ENCODE measurements at places on chromosomes 11 and 22.

- H3K4me3 ChIP-seq: no peak overlapping the region
- no peaks in the 10 kb centered on the region for H3K27me3 ChIP-seq
- H3K4me1 ChIP-seq: peaks cover 10% of the 10 kb centered on the region
Observed at GRCh38 chr22:31179345-31179744, 19.4 kb downstream of the RNF185 start.

DNA sequence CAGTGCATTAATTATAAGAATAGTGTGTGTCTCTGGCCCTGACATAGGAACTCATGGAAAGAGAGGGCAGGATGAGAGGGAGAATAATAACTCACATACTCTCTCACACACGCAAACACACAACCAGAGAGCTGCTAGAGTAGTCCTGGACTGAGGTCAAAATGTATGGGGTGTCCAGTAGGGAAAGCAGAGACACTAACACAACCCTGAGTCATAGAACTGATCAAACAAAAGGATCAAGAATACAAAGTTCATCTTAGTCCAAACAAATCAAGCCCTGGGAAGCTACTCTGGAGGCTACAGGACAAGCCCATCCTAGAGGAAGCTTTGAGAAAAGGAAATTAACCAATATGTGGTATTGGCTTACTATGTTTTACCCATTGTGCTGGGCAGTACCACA, 178.5 kb upstream of the GUCY1A2 start:
- no peak for ATAC-seq
- H3K27me3 ChIP-seq: no peaks in the 10 kb centered on the region
- H3K27ac ChIP-seq: no peak overlapping the region
- no peaks in the 10 kb centered on the region for H3K4me1 ChIP-seq
- no peak overlapping the region for H3K4me3 ChIP-seq
- no peaks in the 10 kb centered on the region for H3K36me3 ChIP-seq

DNA sequence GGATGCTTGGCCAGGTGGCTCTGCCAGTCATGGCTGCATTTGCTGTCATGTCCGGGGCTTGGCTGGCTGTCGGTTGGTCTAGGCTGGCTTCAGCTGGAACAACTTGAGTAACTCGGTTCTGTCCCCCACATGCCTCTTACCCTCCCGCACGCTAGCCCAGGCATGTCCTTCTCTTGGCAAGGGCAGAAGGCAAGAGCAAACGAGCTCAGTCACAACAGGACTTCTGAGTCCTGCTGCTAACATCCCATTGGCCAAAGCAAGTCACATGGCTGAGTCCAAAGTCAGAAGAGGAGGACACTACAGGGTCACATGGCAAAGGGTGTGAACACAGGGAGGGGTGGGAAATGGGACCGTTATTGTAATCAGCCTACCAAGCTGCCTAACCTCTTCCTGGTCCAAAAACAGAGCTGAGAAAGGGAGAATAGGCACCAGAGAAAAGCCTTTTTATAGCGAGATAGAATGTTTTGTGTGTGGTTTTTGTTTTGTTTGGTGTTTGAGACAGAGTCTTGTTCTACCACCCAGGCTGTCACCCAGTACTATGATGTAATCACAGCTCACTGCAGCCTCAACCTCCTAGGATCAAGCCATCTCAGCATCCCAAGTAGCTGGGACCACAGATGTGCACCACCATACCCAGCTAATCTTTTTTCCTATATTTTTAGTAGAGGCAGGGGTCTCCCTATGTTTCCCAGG, 81.9 kb downstream of the MN1 start:
- ATAC-seq: no peak
- no peaks in the 10 kb centered on the region for H3K4me1 ChIP-seq
- no peaks in the 10 kb centered on the region for H3K36me3 ChIP-seq
- no peak overlapping the region for H3K4me3 ChIP-seq

GRCh38 chr22:40021401-40022000, 26.7 kb downstream of the FAM83F start:
- no peaks in the 10 kb centered on the region for H3K36me3 ChIP-seq
- no peak overlapping the region for H3K4me3 ChIP-seq
- peaks cover 70% of the 10 kb centered on the region for H3K27me3 ChIP-seq
- no peak overlapping the region for H3K27ac ChIP-seq
- ATAC-seq: no peak
- H3K4me1 ChIP-seq: no peaks in the 10 kb centered on the region

- H3K4me1 ChIP-seq: no peaks in the 10 kb centered on the region
- no peaks in the 10 kb centered on the region for H3K27me3 ChIP-seq
- no peaks in the 10 kb centered on the region for H3K36me3 ChIP-seq
Observed at GRCh38 chr11:43819926-43820325, 60.7 kb upstream of the ALKBH3 start.
